CD4-positive, alpha-beta T cell treated with Interferon alpha-2 for 1 hour (primary cell): ENCODE measurements at places on chromosomes 13 and 19.

- DNase-seq = no peak
Measured at GRCh38 chr19:27672309-27673047, 1540.5 kb downstream of the UQCRFS1 start.

DNA sequence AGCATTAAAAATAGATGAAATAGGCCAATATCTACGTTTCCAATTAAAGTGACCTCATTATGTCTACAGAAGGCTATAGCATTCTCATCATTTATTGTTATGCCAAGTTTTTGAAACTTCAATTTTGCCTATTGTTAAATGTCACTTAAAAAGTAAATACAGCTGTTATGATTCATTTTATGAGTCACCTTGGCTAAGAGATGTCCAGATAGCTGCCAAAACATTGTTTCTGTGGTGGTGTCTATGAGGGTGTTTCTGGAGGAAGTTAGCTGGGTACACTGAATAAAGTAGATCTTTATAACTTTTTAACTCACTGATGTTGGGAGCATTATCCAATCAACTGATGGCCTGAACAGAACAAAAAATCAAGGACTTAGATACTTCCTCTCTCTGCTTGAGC is 1209.7 kb upstream of the PCDH9 start:
- DNase-seq = no peak

GRCh38 chr19:47435196-47435595 is 15.9 kb upstream of the MEIS3 start:
- DNase-seq = peak; percentile 53

GRCh38 chr13:32726374-32727037 is 140.3 kb downstream of the PDS5B start:
- DNase-seq = no peak

GRCh38 chr13:50636007-50636704 is 207.3 kb downstream of the DLEU7 start:
- DNase-seq = no peak

DNA sequence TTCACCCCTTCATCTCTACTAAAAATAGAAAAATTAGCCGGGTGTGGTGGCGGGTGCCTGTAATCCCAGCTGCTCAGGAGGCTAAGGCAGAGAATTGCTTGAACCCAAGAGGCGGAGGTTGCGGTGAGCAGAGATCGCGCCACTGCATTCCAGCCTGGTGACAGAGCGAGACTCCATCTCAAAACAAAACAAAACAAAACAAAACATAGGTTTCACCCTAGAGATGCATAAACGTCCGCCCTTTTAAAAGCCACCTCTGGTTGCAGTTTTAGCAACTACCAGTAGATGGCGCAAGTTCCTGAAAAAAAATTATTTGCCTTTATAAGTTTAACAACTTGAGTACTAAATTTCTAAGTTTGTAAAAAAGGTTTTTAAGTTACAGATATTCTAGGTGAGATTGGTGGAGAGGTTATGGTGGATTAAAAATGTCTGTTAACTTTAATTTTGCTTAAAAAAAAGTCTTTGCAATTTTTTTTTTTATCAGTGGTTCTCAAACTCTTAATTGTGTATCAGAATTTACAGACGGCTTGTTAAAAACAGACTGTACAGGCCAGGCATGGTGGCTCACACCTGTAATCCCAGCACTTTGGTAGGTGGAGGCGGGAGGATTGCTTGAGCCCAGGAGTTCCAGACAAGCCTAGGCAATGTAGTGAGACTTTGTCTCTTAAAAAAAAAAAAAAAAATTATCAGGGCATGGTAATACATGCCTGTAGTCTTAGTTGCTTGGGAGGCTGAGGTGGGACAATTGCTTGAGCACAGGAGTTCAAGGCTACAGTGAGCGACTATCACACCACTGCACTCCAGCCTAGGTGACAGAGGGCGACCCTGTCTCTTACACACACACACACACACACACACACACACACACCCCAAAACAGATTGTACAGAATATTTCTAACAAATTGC is 42.1 kb downstream of the NAA16 start:
- peak; percentile 58 for DNase-seq

DNA sequence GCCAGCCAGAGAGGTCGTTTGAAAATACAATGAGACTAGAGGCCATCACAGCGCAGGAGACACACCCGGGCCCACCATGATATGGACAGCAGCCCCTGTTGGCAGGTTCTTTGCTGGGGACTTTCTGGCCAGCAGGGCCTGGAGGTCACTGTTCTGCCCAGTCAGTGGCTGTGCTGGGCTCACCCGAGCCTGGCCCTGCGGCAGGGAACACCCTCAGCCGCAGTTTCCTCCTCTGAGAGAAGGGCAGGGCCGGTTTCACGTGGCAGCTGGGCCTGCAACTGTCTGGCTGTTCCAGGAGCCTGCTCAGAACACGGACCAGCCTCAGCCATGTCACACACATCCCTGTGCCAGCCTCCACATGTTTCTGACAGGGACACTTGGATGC is 39.4 kb downstream of the ADPRHL1 start:
- no peak for DNase-seq

DNA sequence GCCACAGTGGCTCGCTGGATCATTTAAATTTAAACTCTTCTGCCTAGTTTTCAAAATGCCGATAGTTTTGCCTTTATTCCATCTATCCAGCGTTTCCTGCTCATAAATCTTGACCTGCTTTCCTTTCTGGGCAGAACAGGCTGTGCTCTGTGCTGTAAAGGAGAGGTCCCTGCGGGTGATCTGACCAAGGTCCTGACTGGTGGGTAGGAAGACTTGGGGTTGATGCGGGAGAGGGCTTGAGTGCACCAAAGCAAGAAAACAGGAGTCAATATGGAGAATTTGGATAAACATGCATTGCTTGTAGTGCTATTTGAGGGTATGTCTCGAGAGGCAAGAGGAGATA is 533.6 kb downstream of the MYO16 start:
- no peak for DNase-seq

GRCh38 chr19:15378534-15379082 is 979 bp downstream of the AKAP8 start:
- DNase-seq = peak; percentile 55

DNA sequence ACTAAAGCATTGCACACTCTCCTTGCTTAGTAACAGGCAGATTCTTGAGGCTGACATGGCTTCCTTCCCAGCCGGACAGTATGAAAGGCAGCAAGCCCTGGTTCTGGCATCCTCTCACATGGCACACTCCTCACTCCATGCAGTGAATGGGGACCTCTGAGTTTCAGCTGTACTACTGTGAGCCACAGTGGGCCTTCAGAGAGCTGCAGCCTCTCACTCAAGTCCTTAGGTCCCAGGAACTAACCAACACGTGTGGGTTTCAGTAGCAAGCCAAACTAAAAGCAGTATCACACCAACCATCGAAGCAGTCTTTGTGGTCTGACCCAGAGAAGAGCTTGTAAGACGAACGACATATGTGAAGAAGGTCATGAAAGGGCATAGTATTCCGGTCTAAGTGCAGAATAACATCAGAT is 128.2 kb downstream of the TBC1D4 start:
- no peak for DNase-seq

GRCh38 chr13:82344867-82345266 is 1537.4 kb downstream of the SLITRK1 start:
- no peak for DNase-seq

DNA sequence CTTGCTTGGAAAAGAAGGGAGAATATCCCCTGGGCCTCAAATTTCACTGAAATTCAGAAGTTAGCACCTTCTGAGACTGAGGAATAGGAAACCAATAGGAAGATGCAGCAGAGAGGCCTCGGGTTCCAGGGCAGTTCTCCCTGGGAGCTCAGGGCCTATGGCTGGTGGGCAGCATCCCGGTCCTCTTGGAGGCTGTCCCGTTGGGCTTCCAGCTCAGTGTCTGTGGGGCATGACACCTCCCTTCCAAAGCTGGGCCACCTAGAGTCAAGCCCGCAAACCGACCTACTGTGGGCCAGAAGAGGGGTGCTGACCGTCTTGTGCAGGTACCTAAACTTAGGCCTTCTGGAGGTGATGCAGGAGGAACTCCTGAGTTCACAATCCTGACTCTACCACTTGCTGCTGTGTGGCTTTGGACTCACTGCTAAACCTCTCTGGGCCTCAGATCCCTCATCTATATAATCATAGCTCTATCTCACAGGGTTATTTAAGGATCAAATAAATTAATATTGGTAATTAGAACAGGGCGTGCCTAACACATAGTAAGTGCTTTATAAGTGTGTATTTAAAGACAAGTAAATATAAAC is 17.1 kb downstream of the SIAH3 start:
- no peak for DNase-seq
